Epithelial cell of umbilical artery (primary cell): ENCODE measurements at places on chromosomes 1 and 21. TPM values are rescaled to one million over a fixed set of nuclear protein-coding genes. Genes with fewer than 3 reads are reported as not detected.

Gene JUN
- total RNA-seq = 114 and 128 TPM in 2 replicates

Gene TSSK3
- not detected in 2 replicates for total RNA-seq

Gene APOBEC4
- total RNA-seq = not detected in 2 replicates

Gene CCDC18
- total RNA-seq = 9.1 and 18.8 TPM in 2 replicates

Gene CLEC20A
- not detected in 2 replicates for total RNA-seq

Gene CLCC1
- 30.2 and 37.8 TPM in 2 replicates for total RNA-seq

Gene CYP4A11
- total RNA-seq = not detected in 2 replicates

Gene ATP1A2
- not detected in 2 replicates for total RNA-seq

Gene TMPRSS15
- not detected in 2 replicates for total RNA-seq

Gene CNIH3
- 1.9 and 2.0 TPM in 2 replicates for total RNA-seq

Gene VCAM1
- 14.3 and 47.1 TPM in 2 replicates for total RNA-seq

Gene EFNA4
- total RNA-seq = 8.8 and 9.7 TPM in 2 replicates

Gene S100A5
- not detected in 2 replicates for total RNA-seq
